ENCODE measurements at places on chromosomes 5 and 9.
A peak's percentile ranks its signal among the peaks of the same experiment; 100 is the strongest.

DNA sequence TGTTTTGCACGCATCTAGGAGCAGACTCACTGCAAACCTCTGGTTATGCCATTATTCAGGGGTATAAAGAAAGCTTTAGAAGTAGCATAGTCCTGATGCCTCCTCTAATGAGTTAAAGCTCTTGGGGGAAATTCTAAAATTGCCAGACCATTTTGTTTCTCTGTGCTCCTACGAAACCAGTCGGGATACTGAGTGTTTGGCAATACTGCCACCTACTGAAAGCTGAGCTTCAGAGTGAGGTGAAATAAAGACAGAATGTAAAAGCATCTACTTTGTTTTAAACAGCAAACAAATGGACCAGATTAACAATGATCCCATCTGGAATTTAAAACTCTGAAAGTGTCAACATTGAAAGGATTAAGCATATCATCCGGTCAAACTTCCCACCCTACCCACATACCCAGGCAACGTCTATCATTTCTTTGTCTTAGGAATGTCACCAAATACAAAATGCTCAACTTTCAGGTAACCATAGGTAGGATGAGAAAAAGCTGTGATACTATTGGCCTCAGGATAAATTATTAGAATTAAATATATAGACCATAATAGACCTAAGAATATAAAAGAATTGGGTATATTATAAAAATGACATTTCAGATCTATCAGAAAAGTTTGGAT, 77.8 kb upstream of the SHISAL2B start:
- DNase-seq = peak; percentile 40

GRCh38 chr5:128701301-128701700, 163.3 kb upstream of the FBN2 start:
- no peak for DNase-seq

DNA sequence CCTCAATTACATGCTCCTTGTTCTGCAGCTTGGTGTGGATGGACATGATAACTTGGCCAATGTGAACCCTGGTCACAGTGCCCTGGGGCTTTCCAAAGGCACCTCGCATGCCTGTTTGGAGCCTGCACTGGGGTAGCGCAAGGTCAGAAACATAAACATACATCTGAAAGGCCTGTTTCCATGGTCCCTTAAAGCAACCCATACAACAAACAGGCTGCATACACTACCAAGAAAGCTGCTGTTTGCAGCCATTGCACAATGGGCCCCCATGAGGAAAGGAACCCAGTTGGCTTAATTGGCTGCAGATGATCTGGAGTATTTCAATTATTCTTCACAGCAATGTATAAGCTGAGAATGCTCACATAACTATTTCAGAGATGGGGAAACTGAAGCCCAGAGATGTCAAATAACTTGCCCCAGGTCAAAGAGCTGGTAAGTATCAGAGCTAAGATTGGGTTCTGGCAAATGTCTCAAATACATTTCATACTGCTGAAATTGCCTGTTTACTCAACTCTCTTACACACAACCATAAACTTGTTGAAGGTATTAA, 233.9 kb downstream of the ASTN2 start:
- DNase-seq = no peak

GRCh38 chr5:163880302-163880701, 374.9 kb downstream of the MAT2B start:
- DNase-seq = no peak

DNA sequence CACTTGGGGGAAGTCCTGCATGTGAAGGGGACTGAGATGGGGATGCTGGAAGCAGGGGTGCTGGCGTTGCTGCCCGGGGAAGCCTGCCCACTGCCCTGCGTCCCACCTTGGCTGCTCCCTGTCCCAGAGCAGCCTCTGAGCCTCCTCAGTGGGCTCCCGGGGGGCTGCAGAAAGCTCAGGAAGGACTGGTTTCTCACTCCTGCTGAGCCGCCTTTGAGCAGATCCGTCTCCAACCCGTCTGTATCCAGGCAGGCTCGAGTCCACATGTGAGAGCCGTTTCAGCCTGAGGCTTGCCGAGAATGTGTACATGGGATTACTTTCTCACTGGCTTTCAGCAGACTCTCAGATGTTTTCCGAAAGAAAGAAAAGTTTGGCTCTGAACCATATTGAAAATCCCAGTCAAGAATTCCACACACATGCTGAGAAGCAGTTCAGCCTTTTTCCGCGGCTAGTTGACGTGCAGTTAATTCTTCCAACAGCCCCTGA, 95.3 kb upstream of the COL5A1 start:
- DNase-seq = no peak

GRCh38 chr5:156594406-156594805, 255.7 kb upstream of the PPP1R2B start:
- no peak for DNase-seq

- DNase-seq = no peak
Measured at GRCh38 chr9:135617538-135617900, 21.8 kb downstream of the GLT6D1 start.

DNA sequence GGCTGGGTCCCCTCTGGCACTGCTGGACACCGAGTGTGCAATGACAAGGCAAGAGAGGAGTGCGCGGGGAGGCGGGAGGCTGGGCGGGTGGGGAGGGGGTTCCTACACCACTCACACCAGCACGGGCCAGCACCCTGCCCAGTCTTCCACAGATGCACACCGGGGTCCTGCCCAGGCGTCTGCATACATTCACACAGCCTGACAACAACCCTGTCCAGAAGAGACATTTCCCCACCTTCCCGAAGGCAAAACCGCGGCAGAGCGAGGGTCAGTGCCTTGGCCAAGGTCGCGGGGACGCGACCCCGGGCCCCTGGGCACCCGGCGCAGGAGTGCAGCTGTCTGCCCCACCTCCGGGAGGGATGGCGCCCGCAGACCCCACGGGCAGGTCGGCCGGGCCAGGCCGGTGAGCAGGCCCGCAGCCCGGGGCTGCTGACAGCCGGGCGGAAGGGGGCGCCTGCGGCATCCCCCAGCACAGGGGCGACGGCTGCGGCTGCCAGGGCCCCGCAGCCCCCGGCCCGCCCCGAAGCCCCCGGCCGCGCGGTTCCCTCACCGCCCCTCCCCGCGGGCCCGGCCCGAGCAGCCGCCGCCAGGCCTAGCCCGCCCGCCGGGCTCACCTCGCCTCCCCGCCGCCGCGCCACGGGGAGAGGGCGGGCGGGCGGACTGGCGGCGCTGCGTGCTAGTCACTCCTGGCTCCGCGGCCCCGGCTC, 496 bp downstream of the MAPK9 start:
- DNase-seq = no peak

DNA sequence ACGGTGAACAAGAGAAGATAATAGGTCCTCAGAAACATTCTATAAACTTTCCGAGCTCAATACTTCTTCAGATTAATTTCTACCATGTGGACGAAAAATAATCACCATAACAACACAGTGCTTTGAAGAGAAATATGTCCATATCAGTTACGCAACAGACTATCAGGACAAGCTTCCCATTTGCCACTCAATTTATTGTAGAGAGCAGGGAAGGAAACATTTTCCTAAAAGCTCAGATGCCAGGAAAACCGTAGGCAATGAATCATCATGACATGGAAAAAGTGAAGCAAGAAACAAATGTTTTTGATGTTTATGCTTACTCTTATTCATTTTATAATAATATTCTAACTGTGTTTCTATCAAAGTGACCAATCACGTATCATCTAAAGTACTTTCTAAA, 87.6 kb downstream of the S1PR3 start:
- DNase-seq = no peak

DNA sequence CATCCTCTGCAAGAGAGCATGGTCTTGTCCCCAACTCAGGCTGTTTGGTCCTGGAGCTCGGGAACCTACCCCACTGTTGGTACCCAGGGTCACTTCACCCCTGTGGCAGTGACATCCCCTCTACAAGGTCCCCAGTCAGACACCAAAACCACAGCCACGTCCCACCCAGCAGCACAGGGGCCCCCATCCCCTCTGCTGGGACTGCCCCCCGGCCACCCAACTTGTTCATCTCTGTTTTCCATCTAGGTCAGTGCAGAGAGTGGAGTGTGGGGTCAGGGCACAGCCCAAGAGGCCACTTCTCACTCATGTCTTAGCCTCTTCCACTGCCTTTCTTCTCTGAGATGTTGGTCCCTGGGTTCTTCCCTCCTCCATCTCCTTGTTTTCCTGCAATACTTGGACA, 233.9 kb upstream of the NFIL3 start:
- no peak for DNase-seq

DNA sequence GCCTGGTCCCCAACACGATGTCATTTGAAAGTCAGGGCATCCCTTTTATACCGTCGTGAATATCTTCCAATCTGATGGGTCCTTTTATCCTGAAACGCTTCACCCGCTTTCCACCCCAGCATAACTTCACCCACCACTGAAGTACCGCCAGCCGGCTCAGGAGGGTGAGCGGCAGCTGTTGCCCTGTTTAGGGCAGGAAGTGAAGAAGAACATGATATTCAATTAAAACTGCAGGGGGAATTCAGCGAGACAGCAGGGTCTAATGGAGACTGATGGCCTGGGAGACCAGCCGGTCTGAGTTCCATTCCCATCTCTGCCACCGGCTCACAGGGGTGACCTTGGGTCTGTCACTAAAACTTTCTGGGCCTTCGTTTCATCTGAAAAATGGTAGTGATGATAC, 68.2 kb upstream of the EGFLAM start:
- DNase-seq = no peak

- DNase-seq = no peak
Measured at GRCh38 chr5:1727571-1727970, 72.1 kb downstream of the MRPL36 start.

GRCh38 chr5:177604116-177604521, 4.2 kb downstream of the B4GALT7 start:
- DNase-seq = no peak

DNA sequence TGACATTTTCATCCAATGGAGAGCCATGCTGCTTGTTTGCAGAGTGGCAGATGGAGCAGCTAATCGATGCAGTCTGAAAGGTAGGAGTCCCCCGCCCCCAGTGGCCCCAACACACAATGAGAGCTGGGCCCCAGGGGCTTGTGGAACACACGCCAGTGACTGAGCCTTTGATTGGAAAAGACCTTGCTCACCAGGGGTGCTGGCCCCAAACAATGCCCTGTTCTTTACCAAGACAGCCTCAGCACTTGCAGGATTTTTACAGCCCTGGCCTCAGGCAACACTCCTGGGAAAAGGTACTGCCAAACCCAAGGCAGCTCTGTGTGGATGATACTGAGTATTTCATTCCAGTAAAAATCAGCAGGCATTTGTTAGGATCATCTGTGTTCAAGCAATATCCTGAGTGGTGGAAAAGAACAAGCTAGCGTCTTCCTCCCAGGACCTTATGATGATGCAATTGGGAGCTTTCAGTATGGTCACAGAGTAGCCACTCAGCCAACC, 276.8 kb upstream of the CLINT1 start:
- DNase-seq = no peak

- DNase-seq = peak; percentile 71
Measured at GRCh38 chr5:173014671-173015070, 31.1 kb downstream of the ATP6V0E1 start.

- DNase-seq = no peak
Measured at GRCh38 chr9:132234535-132234934, 72.7 kb downstream of the NTNG2 start.

DNA sequence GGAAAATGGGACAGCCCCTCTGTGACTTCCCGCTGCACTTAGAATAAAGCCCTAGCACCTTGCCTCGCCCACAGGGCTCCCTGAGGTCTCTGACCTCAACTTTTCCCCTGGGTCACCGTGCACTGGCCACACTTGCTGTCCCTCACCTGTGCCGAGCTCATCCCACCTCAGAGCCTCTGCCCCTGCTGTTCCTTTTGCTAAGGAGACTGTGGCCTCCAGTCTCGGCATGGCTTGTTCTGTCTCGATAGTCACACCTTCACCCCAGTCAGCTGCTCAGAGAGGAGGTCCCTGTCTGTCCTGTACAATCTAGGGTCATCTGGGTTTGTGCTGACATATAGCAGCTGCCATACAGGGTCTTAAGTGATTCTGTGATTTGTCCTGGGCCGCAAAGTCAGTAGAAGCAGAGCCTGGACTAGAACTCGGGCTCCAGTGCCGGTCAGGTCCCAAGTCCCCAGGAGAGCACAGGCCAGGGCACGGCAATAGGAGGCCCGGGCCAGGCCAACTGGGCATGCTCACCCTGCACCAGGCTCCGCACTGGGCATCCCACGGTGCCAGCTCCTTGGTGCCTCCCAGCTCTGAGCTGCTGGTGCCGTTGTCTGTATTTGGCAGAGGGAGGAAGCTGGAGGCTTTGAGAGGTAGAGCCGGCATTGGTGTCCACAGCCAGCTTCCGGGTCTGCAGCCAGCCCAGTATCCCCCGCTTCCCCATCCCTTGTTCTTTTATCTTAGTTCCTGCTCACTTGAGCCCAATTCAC, 35.2 kb downstream of the NCS1 start:
- no peak for DNase-seq

GRCh38 chr9:33623658-33624586, 99.9 kb downstream of the ANKRD18B start:
- peak; percentile 95 for DNase-seq

DNA sequence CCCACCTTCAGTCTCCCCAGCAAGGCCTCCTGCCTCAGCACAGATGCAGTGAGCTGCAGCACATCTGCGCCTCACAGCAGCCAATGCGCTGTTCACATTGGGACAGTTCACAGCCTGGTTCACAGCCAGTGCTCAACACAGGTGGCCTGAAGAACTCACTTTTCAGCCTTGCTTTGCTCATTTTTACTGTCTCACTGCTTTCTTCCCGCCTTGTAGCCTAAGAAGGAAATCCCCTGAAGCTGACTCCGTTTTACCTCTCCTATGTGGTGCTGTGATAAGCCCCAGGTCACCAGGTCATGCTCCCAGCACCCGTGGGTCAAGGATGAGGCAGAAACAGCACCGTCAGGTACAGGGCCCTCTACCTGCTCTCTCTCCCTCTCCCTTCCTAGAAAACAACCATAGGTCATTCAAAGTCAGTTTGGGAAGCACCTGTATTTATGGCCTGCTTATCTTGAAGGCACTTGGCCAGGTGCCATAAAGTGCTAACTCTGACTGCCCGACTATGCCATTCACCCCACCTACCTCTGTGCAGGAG, 1.1 kb downstream of the GCNT4 start:
- no peak for DNase-seq

DNA sequence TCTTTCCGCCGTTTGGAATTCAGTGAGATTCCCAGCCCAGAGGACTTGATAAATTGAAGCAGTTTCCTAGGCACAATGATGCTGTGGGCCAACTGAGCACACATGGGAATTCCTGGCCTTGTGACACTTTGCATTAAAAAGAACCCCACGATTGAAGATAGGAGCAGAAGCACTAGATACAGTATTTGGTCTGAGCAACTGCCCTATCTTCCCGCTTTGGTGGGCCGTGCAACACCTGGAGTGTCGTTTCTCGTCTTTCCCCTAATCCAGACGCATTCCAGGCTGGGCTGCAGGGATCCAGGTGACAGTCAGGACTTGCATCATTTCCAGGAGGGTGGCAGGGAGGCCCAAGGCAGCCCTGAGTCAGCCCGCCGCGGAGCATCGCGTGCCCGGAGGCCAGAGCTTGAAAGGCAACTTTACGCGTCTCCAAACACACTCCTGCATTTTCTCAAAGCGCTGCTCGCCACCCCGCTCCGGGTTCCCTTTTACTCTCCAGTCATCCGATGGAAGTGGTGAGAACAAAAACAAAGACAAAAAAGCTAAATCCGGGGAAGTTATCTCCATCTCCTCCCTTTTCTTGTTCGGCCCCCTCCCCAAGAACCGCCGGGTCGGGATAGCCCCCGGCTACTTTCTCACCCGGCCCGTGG, 753 bp upstream of the STC2 start:
- DNase-seq = no peak

- DNase-seq = no peak
Measured at GRCh38 chr9:113772121-113772810, 103.8 kb upstream of the ZNF618 start.
